Stimulated activated CD8-positive, alpha-beta memory T cell treated with anti-CD3 and anti-CD28 coated beads, Interleukin-2, amount 100 ng/mL, for 1 hour (primary cell): ENCODE measurements at places on chromosomes 7 and 10.
A peak's percentile ranks its signal among the peaks of the same experiment; 100 is the strongest.

- no peak for DNase-seq
These were observed 50.9 kb downstream of the CPXM2 start for GRCh38 chr10:123840714-123841113.

DNA sequence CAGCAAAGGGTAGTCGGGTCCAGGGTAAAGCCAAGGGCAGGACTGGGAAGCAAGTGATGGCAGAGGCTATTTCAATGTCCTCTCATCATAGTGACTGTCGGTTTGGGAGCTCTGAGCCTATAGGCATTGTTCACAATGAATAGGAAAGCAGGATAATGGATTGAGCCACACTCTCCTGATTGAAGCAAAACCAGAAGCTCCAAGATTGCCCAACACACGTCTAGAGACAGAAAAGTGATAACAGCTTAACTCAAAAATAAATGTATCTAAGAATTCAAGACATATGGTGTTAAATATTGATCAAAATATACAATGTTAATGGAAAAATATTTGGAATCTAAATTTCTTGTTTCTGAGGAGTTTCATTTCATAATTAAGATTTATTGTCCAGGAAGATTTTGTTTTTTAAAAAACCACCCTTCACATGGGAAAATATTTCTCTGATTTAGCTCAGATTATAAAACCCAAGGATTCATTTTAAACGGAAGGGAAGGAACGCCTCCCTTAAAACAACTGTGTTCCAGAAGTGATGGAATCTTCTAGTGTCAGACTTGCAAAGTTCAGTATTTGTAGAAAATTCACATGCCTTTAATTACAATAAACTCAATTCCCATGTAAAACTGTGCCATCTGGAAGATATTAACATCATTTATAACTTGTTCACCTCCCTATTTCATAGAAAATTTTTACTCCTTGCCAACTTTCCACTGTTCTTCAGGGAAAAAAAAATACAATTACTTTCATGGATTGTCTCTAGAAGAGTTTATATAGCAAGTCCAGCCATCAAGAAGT, 54.5 kb downstream of the NRP1 start:
- DNase-seq = no peak

- no peak for DNase-seq
These were observed 15.8 kb downstream of the ZNF25 start for GRCh38 chr10:37960591-37961137.

- DNase-seq = no peak
These were observed 30.4 kb downstream of the CNTNAP2 start for GRCh38 chr7:146146831-146147486.

GRCh38 chr10:96890172-96890513, 58.0 kb downstream of the LCOR start:
- DNase-seq = no peak

DNA sequence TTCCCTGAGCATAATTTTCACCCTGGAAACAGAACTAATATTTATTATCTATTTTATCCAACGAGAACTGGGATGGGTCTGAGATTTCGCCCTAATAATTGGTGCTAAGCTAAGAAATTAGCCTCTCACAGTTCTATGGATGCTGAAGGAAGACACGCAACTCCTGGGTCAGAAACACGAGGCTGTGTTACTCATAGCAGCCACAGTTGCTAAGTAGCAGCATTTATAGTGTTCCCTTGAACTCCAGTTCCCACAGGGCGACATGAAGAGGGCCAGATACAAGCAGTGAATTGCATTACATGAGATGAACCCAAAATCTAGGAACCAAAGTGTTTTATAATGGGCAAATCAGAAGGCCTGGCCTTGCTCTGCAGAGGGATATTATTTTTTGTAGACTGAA, 109.8 kb upstream of the AGR3 start:
- no peak for DNase-seq

GRCh38 chr10:123573236-123574108, 92.7 kb upstream of the GPR26 start:
- peak; percentile 8 for DNase-seq

DNA sequence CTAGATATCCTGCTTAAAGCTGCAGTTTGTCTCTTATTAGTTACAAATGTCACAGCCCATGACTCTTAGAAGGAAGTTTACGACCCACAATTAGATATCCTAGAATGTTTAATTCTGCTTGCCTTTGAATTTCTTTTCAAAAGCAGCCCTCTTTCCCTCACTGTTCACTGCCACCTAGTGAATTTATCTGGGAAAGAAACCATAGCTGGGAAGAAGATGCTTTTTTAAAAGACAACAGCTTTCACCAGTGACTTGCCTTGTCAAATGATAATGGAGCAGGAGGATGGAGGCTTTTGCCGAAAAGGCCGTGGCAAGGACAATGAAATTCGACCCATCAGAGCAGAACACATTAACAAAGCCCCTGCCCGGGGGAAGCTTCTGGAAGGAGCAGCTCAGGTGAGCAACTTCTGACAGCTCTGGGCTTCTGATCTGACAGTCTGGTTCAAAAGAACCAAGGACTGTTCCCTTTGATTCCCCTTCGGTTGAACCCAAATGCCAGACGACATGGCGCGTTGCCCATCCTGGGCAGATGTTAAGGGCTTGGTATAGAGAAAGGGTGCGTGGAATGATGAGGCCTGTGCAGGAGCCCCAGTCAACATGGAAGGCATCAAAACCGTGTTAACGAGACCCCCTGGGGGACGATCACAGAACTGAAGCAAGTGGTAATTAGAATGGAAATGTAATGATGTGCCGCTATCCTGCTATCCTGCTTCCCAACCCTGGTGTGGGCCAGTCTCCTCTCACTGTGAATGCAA, 236.8 kb downstream of the FRMD4A start:
- DNase-seq = no peak

DNA sequence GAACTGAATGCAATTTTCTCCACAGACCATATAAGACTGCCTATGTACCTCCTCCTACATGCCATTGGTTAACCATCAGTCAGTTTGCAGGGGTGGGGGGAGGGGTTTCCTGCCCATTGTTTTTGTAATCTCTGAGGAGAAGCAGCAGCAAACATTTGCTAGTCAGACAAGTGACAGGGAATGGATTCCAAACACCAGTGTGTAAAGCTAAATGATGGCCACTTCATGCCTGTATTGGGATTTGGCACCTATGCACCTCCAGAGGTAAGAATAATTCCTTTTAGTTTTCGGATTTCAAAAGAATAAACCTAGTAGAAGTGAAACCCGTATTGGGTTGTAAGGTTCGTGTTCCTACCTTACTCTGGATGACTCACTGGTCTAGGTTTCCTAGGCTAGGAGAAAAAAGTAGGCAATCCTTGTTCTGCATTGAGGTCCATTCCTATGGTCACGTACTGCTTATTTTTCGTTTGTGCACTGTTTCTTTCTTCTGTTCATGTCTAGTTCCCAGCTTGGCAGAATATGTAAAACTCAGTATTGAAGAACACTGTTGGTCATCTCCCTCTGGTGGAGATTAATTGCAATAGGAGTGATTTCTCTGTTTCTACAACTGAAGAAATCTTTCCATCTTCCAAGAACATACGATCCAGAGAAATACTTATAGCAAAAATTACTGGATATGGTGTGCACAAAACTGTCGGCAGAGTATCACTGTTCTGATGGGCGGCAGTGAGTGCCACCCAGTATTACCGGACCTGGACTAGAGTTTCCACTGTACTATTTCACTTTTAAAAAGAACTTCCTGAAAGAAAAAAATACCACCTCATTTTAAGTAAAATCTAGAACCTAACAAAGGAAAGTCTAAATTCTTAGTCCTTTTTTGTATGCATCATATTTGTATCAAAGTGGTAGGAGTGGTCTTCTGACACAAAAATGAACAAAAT, at the start of gene AKR1C3:
Gene AKR1C3, plus strand, starts transcription at position 150 of the 941 bp plus-strand sequence. Its CDS starts 31 bp downstream, at position 181.
- no peak for DNase-seq

GRCh38 chr7:55031075-55031474, 12.3 kb downstream of the EGFR start:
- DNase-seq = no peak

DNA sequence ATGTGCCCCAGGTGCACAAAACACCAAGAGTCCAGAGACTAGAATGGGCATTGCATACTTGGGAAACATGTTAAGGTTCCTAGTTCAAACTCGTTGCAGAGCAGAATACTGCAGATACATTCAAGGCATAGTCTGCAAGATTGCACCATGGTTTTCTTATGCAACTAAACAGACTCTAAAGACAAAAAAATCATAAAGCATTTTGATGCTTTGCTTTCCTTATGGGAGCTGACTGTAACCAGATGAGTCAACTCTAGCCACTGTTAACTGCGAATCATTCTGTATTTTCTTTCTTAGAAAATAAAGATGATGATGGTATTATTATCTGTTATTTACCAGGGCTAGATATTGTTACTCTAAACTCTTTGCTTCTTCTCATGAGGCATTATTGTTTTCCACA, 19.7 kb downstream of the TRUB1 start:
- no peak for DNase-seq
